ENCODE measurements at places on chromosomes 5 and 9.

- DNase-seq = no peak
Measured at GRCh38 chr5:106135473-106135872, 1535.3 kb downstream of the EFNA5 start.

DNA sequence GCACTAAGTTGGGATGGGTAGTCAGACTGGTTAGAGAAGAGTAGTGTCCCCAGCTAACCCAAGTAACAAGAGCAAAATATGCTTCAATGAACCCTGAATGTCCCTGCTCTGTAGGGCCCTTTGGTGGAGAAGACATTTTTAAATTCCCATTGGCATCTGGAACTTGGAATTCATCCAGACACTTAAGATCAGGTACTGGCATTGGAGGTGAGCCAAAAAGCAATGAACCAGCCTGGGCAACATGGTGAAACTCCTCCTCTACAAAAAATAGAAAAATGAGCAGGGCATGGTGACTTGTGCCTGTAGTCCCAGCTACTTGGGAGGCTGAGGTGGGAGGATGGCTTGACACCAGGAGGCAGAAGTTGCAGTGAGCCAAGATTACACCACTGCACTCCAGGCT lies 58.9 kb upstream of the ZNF618 start:
- no peak for DNase-seq

- peak; percentile 34 for DNase-seq
Measured at GRCh38 chr9:81599837-81600236, 89.5 kb downstream of the TLE1 start.

- no peak for DNase-seq
Measured at GRCh38 chr5:31500256-31500655, 31.6 kb downstream of the DROSHA start.

DNA sequence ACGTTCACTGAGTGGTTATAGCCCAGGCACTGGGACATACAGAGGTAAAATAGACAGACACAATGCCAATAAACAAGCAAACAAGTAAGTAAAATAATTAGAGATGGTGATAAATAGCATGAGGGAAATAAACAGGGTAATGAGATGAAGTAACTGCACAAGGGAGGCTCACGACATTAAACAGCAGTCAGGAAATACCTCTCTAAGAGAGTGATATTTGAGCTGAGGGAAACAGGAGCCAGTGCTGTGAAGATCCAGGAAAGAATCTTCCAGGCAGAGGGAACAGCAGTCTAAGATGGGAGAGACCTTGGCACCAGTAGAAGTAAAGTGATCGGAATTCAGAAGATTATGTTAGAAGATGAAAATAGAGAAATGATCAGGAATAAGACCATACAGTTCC lies 279.4 kb downstream of the HINT1 start:
- no peak for DNase-seq

- peak; percentile 50 for DNase-seq
Measured at GRCh38 chr5:127757576-127757975, 54.4 kb downstream of the CCDC192 start.

DNA sequence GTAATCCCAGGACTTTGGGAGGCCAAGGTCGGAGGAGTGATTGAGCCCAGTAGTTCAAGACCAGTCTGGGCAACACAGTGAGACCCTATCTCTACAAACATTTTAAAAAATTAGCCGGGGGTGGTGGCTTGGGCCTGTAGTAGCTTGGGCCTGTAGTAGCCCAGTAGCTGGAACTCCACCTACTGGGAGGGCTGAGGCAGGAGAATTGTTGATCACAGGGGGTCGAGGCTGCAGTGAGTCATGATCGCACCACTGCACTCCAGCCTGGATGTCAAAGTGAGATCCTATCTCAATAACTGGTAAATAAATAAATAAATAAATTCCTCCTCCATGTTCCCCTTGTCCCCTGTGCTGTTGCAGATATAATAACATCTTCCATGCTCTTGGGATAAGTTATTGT lies 14.3 kb downstream of the VCAN start:
- DNase-seq = no peak

- DNase-seq = peak; percentile 74
Measured at GRCh38 chr5:110354311-110354710, 372.2 kb downstream of the TMEM232 start.

- DNase-seq = no peak
Measured at GRCh38 chr5:33565324-33565723, 124.6 kb downstream of the TARS1 start.

GRCh38 chr9:122445155-122445749 lies 32.5 kb downstream of the OR1J1 start:
- peak; percentile 89 for DNase-seq

DNA sequence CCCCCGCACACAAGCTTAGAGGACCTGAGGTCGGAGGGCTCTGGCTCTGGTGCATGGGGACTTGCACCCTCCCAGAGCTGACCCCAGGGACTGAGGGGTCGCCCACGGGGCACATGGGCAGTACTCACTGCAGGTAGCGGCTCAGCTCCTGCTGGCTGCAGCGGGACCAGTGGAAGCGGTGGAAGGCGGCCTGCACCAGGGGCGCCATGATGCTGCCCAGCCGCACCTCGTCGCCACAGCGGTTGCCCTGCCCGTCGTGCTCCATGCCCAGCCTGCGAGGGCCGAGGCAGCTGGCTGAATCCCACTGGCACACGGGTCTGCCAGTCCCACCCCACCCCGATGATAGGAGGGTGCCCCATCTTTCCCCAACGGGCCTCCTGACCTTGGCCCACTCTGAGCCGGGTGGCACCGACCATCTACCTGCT lies 93.8 kb downstream of the ZNF354C start:
- DNase-seq = no peak

- no peak for DNase-seq
Measured at GRCh38 chr5:41511241-41511640, 840 bp upstream of the PLCXD3 start.

GRCh38 chr9:9623506-9623905 lies 989.3 kb downstream of the PTPRD start:
- no peak for DNase-seq

DNA sequence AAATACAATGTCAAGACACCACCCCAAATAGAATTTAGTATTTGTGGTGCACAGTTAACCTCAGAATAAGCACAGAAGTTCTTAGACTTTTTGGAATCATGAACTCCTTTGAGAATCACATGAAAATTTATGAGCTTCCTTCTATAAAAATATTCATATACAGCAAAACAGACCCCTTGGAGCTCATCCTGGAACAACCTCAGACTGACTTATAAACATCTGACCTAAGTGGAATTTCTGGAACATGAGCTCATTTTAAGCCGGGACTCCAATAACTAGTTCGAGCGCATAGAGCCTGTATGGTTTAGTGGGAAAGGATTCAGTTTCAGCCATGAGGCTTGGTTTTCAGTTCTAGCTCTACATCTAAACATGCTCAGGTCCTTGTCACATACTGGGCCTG lies 192.3 kb downstream of the DEPDC1B start:
- peak; percentile 52 for DNase-seq

GRCh38 chr9:99140685-99141314 lies 35.9 kb downstream of the TGFBR1 start:
- peak; percentile 39 for DNase-seq

DNA sequence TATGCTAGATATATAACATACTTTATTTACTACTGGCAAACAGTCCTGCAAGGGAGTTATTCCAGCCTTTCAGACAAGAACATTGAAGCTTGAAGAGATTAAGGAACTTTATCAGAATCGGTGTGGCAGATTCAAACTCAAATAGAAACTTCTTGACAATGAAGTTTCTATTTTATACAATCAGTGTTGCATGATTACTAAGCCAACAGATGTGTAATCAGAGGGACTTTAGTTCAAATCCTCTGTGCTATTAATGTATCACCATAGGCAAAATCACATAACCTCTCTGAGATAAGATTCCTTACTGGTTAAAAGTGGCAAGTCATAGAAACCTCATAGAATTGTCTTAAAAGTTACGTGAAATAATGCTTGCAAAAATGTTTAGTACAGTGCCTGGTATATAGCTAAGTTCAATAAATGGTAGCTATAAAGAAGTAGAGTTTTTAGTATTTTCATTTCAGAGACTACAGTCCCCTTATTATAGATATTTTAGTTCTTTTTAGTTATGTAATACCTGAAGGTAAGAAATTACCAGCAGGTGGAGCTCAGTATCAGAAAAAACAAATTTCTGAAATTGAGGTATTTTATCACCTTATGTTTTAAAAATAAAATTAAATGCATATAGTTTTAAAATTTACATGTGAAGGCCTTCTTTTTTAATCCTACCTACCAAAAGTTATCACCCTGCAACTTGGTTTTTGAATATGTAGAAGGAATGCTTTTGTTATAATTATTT lies 172.1 kb downstream of the FER start:
- no peak for DNase-seq

- no peak for DNase-seq
Measured at GRCh38 chr9:5646116-5646515, 17.2 kb downstream of the RIC1 start.

DNA sequence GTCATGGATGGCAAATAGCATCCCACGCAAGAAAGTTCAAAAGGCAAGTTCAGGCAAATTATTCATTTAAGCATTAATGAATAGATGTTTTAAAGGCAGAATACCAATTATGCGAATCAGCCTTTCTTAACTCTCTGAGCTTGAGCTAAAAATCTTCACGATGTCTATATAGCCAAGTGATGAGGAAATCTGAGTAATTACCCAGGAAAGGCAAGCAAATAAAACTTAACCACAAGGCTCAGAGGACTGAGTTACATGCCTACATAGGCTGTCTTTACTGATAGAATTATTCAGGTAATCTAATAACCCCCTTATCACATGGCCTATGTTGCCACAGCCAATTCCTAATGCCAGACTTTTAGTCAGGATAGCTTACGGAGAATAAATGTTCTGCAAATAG lies 120.8 kb upstream of the MTAP start:
- DNase-seq = peak; percentile 94

DNA sequence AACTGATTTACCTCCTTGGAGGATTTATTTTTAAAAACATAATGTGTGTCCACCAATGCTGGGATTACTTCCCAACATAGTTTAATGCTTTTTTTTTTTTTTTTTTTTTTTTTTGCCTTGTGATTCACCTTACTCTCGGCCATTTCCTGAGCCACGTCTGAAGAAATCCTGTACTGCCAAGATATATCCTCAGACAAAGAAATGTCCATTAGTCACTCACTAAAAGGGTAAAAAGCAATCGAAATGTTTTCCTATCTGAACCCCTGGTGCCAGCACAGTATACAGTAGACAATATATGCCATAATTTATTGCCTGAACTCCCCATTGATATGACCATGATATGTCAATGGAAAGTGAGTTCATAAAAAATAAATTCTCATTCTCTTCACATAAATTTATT lies 344.1 kb downstream of the BNC2 start:
- peak; percentile 82 for DNase-seq

GRCh38 chr9:135850737-135851136 lies 56.6 kb downstream of the CAMSAP1 start:
- DNase-seq = peak; percentile 23

Data from astrocyte (in vitro differentiated cells and primary cell).